ENCODE measurements at places on chromosomes 11 and 22.

DNA sequence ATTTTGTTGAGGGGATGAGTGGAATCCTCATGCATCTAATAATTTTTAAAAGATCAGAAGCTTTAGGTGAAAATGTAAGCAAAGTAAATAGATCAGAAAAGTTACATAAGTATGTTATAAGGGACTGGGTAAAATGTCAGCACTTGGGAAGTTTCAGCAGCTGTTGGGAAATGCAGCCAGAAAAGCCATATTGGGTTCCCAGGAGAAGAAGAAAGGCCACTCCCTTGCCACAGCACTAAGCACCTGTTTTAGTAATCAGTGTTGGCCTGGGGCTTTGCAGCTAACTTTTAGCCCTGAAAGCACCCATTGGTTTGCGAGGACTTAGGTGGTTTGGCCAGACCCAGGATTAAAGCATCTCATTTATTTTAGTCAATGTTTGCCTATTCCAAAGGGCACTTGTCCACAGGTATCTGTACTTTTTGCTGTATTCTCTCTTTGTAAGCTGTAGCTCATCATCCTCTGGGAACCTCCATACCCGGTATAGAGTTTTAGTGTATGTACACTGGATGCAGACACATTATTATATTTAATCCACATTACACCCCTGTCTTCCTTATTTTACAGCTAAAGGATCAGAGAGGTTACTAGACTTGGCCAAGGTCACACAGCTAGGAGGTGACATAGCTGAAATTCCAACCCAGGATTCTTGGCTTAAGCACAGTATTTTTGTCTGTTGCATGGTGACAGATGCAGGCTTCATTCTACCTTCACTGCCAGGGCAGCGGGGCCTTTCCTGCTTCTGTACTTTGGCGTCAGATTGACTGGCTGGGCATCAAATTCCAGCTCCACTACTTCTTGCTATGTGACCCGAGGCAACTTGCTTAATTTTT lies 127.7 kb upstream of the SESN3 start:
- DNase-seq, result no peak

- no peak for DNase-seq
These were observed 22.5 kb upstream of the OAF start for GRCh38 chr11:120188371-120188770.

- DNase-seq, result no peak
These were observed 56.2 kb downstream of the GGTLC2 start for GRCh38 chr22:22700631-22701030.

- DNase-seq, result no peak
These were observed 18.1 kb downstream of the DUSP8 start for GRCh38 chr11:1553808-1554594.

Data from iris pigment epithelial cell (primary cell).